ENCODE measurements at places on chromosomes 4 and X. TPM values are rescaled to one million over a fixed set of nuclear protein-coding genes. Genes with fewer than 3 reads are reported as not detected.
A peak's percentile ranks its signal among the peaks of the same experiment; 100 is the strongest.

DNA sequence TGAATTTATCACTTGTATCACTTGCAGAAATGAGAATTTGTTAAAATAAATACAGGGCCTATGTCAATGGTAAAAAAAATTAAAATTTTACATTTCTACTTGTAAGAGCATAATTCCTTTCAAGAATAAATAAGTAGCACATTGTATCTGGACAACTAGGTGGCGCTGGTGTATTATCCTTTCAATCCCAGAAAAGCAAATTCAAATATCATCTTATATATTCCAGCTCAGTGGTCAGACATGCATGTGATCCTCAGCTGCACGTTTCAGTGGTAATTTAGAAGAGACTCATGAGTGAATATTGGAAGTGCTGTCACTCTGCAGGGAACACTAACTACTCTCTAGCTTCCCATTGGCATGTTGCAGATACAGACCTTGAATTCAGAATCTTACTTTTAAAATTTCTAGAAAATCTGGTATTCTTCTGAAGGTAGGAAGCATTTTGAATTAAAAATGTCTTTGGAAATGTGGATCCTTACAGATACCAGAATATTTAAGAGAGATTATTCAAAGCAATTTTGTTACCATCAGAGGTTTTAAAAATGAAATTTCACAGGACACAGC is 1414.7 kb upstream of the TENM3 start:
- no peak for DNase-seq

- no peak for DNase-seq
These were observed 36.5 kb downstream of the SUPT20HL1 start for GRCh38 chrX:24396931-24397279.

DNA sequence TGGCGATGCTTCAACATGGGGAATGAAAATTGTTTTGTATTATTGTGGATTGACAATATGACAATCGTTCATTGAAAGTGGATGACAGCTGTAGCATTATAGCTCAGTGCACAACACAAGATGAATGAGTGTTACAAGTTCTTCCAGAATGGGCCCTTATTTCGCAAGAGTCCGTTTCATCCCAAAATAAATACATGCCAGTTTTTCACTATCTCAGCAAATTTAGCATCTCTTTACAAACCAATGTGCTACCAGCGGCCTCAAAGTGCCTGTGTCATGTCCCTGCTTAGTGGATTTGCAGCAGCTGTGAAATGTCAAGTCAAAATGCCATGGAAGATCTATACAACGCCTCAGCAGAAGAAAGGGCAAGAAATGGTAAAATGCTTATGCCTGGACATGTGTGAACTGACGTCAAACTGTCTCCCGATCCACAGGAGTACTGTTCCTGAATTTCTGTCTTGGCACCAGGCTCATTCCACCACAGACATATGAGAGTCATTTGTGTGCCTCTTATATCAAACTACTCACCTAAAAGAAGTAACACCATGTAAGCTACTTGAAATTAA is 109.6 kb downstream of the MAML3 start:
- DNase-seq = no peak

- no peak for DNase-seq
These were observed 106.3 kb upstream of the MID1 start for GRCh38 chrX:10726647-10727046.

DNA sequence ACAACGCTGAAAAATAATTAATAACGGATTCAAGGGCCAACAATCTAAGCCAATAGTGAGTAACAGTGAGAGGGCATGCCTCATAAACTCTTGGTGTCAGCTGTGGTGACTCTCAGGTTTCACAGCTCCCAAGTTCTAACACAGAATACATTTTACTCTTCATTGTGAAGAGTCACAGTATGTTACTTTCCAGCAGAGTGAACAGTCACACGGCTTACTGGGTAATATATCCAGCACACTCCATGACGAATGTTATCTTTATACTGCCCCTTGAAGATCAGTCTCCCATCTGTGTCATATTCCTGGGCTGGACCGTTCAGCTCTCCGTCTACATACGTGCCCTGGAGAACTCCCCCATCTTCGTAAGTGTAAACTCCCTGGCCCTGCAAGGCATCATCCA is 23.1 kb downstream of the SETD7 start:
- DNase-seq = no peak

- peak; percentile 9 for DNase-seq
These were observed 3.8 kb upstream of the FGG start for GRCh38 chr4:154616287-154616686.

DNA sequence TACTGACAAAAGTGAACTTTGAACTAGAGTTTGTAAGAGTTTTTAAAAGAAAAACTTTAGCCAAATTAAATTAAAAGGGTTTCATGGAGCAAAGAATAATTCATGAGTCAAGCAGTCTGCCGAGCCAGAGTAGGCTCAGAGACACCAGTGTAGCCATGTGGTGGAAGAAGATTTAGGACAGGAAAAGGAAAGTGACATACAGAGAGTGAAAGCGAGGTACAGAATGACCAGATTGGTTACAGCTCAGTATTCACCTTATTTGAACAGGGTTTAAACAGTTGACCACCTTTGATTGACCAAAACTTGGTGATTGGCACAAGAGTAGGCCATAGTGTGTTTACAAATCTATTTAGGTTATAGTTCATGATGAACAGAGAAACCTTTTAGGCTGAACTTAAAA is 377.8 kb downstream of the KLHL4 start:
- DNase-seq = no peak

GRCh38 chrX:51892921-51893745 is at the start of gene MAGED1:
MAGED1 (plus strand) TSS chrX:51893623; CDS start chrX:51894305, 682 bp downstream.
- peak; percentile 89 for DNase-seq

DNA sequence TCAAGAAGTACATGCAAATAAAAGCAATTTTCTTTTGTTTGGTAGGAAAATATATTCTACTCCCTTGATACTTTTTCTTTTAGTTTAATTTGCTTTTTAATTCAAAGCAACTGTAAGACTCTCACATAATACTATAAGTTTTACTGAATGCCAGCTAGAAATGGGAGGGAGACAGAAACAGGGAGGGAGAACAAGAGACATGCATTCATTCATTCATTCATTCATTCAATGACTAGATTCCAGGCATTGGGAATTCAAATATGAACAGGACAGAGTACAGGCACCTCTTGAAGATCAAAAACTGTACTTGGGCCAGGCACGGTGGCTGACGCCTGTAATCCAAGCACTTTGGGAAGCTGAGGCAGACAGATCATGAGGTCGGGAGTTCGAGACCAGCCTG is 85.6 kb downstream of the THOC2 start:
- no peak for DNase-seq

GRCh38 chr4:189147005-189147929 is 793.4 kb upstream of the FRG1 start:
- DNase-seq = no peak

DNA sequence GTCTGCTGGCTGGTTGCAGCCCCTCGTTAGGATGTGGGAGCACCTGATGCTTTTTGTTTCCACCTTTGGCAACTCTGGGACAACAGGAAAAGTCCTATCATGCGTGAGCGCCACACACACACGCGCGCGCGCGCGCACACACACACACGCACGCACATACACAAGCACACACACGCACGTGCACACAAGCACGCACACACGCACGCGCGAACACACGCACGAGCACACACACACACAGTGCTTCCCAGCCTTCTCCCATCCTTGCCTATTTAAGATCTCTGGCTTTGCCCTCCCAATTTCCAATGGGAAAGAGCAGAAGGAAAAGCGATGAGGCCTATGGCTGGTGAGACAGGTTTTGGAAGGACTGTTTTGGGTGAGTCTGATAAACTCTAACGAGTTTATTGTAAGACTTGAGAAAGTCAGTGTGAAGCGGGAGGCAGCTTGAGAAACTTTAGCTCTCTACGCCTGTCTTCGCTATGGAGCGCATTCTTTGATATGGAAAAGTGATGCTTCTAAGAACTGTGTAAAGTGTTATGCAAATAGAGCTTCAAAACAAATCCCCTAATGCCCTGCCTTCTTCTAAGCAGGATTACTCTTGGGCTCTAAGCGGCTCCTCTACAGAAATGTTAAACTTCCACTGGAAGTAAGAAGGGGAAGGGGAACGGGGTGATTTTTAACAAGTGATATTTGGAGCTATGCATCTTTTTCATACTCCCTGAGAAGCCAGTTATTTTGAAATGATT is 11.8 kb downstream of the SUPT20HL1 start:
- DNase-seq = no peak

GRCh38 chr4:59409647-59410046 is 1790.5 kb upstream of the ADGRL3 start:
- no peak for DNase-seq

- no peak for DNase-seq
These were observed 61.3 kb upstream of the CASK start for GRCh38 chrX:41984628-41985027.

DNA sequence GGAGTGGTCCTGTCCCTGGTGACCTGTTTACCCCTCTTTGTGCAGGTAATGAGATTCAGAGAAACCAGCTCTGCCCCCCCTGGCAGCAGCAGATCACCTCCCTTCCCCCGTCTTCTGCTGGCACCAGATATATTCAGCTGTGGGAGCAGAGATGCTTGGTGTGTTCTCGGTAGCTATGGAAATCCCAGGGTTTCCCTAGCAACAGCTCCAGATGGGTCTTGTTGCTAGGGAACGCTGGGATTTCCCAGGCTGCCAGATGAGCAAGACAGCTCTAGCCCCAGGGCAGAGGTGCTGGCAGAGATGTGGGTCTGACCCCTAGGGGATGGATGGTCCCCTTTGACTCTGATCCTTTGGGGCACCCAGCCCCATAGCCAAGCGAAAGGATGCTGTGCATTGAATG is 20.2 kb downstream of the CETN2 start:
- DNase-seq = no peak

DNA sequence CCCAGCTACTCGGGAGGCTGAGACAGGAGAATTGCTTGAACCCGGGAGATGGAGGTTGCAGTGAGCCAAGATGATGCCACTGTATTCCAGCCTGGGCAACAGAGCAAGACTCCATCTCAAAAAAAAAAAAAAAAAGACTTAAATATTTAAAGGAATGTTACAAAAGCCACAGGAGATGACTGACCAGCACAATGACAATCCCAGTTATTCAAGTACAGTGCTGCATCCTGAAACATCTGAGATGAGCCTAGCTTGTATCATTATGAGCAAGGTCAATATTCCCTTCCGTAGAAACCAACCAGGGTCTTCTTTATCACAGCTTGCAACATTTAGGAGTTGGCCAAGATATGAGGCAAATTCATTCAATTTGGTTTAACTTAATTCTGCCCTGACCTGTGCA is 38.6 kb downstream of the LNX1 start:
- no peak for DNase-seq

DNA sequence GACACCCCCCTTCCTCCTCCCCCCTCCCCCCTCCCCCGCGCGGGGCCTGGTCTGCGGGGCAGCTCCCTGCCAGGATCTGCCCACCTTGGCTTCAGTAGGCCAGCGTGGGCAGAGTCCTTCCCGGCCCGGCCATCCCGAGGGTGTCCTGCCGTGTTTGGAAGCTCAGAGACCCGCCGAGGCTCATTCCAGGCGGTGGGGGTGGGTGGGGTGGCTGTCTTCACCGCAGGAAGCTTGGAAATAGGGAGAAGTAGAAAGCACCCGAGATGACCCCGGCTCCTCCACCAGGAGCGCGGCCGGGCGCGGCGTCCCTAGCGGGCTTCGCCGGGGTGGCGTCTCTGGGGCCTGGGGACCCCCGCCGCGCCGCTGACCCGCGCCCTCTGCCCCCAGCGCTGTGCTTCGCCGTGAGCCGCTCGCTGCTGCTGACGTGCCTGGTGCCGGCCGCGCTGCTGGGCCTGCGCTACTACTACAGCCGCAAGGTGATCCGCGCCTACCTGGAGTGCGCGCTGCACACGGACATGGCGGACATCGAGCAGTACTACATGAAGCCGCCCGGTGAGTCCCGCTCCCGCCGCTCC is 1.6 kb downstream of the NAT8L start:
- DNase-seq = peak; percentile 34

GRCh38 chr4:27059446-27059845 is 198.8 kb downstream of the STIM2 start:
- no peak for DNase-seq

GRCh38 chrX:146614663-146615478 is 194.7 kb upstream of the CXorf51B start:
- no peak for DNase-seq

DNA sequence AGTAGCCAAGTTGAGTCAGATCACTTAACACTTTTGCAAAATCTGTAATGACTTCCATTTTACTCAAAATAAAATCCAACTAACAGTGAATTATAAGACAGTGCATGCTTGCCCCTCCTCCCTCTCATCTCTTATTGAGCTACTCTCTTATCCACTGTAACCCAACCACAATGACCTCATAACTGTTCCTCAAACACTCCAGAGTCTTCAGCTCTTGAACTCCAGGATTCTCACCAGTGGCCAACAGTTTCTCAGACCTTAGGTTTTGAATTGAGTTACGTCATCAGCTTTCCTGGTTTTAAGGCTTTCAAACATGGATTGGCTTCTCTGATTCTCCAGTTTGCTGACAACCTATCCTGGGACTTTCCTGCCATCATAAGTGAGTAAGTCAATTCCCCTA is 938.3 kb downstream of the RAB28 start:
- no peak for DNase-seq

DNA sequence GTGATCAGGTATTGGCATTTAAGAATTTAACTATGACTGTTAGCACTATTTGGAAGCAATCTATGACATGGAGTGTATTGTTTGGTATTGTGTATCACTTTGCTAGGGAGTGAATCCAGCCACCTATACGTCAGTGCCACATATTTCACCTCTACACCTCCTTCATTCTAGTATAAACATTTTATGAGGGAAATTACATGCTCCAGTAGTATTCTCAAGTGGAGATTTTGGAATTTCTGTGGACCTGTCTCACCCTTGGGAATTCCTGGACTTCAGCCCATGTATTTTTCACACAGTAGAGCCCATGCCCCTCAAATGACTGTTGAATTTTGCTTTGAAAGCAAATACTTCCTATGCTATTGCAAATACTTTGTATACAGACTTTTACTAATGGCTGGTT is 11.3 kb downstream of the BST1 start:
- no peak for DNase-seq

DNA sequence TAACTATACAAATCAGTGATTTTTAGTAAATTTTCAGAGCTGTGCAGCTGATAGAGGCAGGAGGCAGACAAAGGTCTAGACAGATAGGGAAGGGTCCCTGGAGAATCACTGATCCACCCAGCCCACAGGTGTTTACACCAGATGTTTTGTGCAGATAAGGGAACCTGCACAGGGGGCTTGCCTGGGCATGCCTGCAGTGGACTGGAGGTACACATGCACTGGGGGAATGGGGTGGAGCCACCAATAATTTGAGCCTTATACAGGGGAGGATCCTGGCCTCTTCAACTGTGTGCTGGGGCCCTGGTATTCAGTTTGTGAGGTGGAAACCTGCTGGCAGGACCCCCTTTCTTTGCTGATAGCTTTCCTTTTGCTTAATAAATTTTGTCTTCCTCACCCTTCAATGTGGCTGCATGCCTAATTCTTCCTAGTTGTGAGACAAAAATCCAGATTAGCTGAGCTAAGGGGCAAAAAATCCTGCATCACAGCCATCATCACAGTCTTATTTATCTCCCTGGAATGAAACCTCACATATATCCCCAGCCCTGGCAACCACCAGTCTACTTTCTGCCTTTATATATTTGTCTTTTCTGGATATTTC is 102.8 kb downstream of the KDM6A start:
- no peak for DNase-seq

- no peak for DNase-seq
These were observed 127.9 kb upstream of the DMD start for GRCh38 chrX:33339219-33339618.

The RGN gene
- 5.5 TPM for total RNA-seq

The PRKG2 gene
- 14.4 TPM for total RNA-seq

The ARMCX1 gene
- total RNA-seq = 5.7 TPM

The PHOX2B gene
- total RNA-seq = 0.55 TPM

The DCUN1D4 gene
- total RNA-seq = 72.4 TPM

The ERCC6L gene
- 0.22 TPM for total RNA-seq

The USP17L12 gene
- not detected for total RNA-seq

Measured in mucosa of descending colon (tissue), 3 donors.